CD4-positive, alpha-beta T cell treated with Interleukin-15 for 1 hour (primary cell): ENCODE measurements at places on chromosomes 1 and 21.

- DNase-seq = no peak
Measured at GRCh38 chr21:28817871-28818270, 174.8 kb downstream of the LTN1 start.

GRCh38 chr1:39499668-39500067 is 8.2 kb downstream of the BMP8A start:
- no peak for DNase-seq

- DNase-seq = no peak
Measured at GRCh38 chr1:204340081-204340889, 19.4 kb downstream of the PLEKHA6 start.

GRCh38 chr21:25640202-25640942 is 1.3 kb downstream of the JAM2 start:
- no peak for DNase-seq

DNA sequence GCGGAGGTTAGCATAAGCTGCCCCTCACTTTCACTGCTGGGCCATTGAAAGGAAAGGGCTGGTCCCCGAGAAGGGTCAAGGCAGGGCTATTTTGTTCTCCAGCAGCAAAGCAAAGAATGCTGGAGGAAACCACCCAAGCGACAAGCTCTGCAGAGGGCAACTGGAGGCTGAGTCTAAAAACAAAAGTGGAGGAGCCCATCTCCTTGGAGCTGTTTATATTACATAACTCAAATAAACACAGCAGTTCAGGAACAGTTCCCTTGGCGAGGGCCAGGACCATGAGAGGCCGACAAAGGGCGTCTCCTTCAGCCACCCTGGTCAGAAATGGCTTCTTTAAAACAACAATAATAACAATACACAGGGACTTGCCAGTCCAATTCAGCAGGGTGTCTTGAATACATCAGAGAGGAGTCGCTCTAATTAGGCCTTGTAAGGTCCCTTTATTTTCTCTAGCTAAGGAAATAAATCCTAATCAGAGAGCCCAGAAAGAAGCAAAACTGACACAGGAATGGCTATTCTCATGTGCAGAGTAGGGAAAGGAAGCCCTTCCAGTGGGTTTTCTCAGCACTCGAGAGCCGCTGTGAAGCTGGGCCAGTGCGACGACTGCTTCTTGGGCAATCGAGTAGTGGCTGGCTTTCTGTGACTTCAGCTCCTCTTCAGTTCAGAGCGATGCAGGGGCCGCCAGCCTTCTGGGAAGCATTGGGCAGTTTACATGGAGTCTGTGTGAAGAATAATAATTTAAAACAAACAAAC is 57.0 kb upstream of the TARBP1 start:
- no peak for DNase-seq

- DNase-seq = no peak
Measured at GRCh38 chr1:154495496-154496273, 6.3 kb upstream of the TDRD10 start.

DNA sequence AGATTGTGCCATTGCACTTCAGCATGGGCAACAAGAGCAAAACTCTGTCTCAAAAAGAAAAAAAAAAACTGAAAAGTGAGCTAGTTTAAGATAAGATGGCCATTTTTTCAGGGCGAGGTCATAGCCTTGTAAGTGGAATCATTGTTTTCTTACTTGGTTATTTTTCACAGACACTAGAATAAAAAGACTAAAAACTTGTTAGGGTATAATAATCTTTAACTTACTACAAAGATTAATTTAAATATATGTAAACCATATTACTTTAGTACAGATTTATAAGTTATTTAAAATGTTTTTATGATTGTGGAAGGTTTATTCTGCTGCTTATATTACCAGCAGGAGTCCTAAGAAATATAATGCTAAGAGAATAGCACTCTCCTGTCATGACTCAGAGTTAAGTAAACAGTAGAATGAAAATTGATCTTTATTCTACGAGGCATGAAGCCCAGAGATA is 23.5 kb downstream of the ANGPTL1 start:
- DNase-seq = no peak

GRCh38 chr1:110581682-110582145 is 24.4 kb downstream of the KCNA2 start:
- no peak for DNase-seq

GRCh38 chr21:44927587-44928461 is 7.1 kb upstream of the ITGB2 start:
- peak; percentile 87 for DNase-seq

GRCh38 chr1:150683914-150684313 is 13.0 kb downstream of the GOLPH3L start:
- DNase-seq = no peak

DNA sequence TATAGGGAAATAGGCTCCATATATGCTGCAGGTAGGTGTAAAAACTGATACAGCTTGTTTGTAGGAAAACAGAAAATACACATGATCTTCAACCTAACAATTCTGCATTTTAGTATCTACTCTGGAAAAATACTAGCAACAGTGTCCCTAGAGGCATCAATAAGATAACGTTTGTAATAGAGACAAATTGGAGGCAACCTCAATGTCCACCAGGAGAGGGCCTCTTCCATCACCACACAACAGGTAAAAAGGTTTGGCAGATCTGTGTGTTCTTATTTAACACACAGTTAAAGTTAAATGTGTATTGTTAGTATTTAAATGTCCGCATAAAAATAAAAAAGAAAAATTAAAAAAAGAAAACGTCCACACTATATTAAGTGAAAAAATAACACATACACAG is 5.4 kb downstream of the EIF2D start:
- no peak for DNase-seq

DNA sequence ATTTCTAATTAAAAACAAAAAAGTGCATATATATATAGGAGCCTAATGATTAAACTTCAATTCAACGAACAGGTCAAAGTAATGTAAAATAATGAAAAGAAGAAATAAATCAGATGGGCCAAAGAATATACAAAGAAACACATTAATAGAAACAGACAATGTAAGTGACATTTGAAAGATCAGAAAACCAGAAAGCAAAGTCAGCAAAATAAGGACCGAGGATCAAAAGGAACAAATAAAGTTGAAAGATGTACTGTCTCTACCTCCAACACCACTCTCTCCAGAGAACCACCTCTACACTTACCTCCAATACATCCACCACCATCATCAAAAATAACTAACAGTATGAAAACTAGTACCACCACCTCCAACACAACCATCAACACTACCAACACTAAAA is 1226.3 kb upstream of the NCAM2 start:
- no peak for DNase-seq

GRCh38 chr1:107785496-107786202 is 179.3 kb downstream of the VAV3 start:
- DNase-seq = peak; percentile 35

- no peak for DNase-seq
Measured at GRCh38 chr1:62897788-62898187, 113.9 kb downstream of the ATG4C start.

GRCh38 chr1:156766298-156767100 is 836 bp upstream of the PRCC start:
- no peak for DNase-seq

- DNase-seq = no peak
Measured at GRCh38 chr1:30012455-30013440, 710.6 kb downstream of the MATN1 start.

- DNase-seq = no peak
Measured at GRCh38 chr1:15948091-15948591, 27.8 kb downstream of the ZBTB17 start.

GRCh38 chr1:181936269-181936668 is 125.2 kb downstream of the ZNF648 start:
- no peak for DNase-seq

GRCh38 chr1:212478467-212479025 is 45.8 kb downstream of the NENF start:
- DNase-seq = no peak

DNA sequence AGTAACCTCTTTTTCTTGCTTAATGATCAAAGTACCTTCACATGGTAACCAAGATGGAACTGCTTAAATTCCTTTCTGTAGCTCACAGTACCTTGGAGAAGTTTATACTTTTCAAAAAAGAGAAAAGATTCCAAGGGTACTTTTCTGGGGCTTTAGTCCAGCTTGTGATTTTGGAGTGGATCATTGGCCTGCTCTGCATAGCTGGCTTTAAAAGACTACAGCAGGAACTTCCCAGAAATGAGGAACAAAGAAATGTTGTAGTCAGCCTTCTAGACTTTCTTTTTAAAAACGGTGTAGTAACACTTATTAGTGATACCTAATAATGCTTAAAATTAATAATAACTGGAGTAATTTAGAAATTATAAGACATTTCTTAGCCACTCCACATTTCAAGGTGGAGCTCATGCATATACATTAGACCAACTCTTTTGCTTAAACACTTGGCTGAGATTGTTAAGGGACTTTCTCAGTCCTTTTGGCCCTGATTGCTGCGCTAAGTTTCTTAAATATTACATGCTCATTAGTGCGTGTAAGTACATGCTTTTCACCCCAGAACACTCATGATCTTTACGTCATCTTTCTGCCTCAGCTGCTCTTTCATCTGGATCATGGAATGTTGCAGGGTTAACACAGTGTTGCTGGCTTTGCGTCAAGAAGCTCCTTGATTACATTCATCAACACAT is 57.3 kb downstream of the SDCCAG8 start:
- no peak for DNase-seq

- DNase-seq = no peak
Measured at GRCh38 chr21:35868005-35868868, 192.1 kb downstream of the SETD4 start.

DNA sequence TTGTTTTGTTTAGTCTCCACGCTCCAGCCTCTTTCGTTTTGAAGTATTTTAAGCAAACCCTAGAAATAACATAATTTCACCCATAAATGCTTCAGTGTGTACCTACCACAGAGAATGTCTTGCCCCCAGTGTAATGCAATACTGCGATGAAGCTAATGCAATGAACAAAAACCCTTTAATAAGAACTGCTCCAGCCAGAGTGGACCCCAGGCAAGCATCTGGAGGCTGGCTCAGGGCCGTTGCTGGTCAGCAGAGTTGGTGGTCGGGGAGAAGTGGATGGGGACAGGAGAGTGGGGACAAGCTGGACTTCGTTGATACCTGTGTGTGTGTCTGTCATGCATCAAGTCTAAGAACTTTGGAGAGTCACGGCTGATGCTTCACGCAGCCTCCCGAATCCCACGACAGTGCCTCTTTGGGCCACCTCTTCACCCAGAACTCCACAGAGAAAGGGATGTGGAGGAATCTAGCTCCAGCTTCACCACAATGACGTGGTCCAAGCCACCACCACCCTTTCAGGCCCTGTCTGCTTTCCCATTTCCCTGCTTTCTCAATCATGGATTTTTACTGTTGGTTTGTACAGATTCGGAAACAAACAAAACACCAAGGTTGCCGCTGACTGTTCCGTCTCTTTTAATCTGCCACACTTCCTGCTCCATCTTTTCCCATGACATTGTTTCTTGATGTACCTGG is 108.6 kb upstream of the ERRFI1 start:
- DNase-seq = no peak

GRCh38 chr1:58942759-58943191 is 158.9 kb upstream of the JUN start:
- DNase-seq = no peak

DNA sequence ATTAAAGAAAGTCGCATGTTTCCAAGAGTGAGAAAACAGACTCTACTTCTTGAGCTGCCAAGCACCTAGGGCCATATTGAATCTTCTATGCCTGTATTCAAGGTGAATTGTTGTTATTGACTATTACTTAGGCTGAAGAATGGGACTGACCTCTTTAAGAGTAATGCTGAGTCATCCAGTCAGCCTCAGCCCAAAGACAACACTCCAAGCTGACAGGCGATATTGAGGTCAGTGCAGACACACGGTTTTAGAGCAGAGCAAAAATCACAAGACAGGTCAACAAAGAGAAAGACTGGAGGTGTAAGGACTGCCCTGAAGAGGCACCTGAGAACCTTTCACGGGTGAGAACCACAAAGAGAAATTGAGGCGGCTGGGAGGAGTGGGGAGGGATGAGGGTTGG is 146.9 kb downstream of the MIS18A start:
- DNase-seq = no peak

DNA sequence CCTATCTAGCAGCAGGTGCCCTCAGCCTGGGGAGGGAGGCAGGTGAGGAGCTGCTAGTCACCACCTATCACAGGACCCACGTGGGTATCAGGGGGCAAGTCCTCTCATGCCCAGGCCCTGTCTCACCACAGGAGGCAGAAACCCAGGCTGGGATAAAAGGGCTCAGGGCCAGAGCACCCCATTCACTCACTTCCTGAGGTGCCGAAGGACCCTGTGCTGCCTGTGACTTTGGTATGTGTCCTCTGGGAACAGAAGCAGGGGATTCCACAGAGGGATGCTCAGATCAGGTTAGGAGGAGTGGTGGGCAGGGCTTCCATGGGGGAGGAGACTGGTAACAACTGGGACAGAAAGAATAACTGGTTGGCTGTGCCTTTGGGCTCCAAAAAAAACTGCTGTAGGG is at the start of gene LCE1E:
TSS of gene LCE1E (plus strand) at position 181 of the 400 bp plus-strand sequence. CDS start 1,043 bp downstream, outside the sequence.
- DNase-seq = no peak

DNA sequence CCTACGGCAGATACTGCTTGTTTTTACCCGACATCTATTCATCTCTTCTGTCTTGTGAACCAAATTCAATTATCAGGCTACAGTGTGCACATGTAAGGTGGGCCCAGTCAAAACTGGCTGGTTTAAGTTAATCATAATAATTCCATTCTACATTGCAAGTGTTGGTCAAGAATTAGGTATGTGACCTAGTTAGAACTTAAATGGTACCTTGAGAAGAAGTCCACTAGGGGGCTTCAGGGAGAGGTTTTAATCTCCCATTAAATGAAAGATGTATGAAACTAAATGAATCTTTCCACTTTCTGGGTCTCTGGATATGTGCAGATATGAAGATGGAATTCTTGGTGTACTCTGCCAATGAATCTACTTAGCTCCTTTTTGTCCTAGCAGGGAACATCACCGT is 187.1 kb downstream of the CDC42BPA start:
- no peak for DNase-seq

DNA sequence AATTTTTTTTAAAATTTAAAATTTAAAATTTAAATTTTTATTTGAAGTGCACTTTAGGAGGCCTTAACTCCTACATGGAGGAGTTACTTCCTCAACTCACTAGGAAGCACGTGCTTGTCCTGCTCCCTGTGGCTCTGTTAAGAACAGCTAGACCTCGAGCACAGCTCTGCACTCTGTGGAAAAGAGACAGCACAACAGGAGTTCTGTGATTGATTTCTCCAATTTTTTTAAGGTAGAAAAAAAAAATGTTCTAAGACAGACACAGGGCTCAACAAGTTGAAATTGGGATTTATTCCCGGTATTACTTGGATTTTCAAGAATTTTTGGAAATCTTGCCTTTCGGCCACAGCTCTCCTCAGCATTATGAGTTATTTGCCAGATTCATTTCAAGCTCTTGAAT is 356.6 kb upstream of the LYPLAL1 start:
- DNase-seq = no peak

- DNase-seq = no peak
Measured at GRCh38 chr1:157494093-157494492, 58.2 kb downstream of the FCRL5 start.
